ENCODE measurements at places on chromosomes 7 and 10.

GRCh38 chr10:76871697-76872295 lies 765.8 kb downstream of the KCNMA1 start:
- DNase-seq = no peak

- DNase-seq = no peak
Observed at GRCh38 chr7:96723622-96724021, 14.0 kb upstream of the SEM1 start.

DNA sequence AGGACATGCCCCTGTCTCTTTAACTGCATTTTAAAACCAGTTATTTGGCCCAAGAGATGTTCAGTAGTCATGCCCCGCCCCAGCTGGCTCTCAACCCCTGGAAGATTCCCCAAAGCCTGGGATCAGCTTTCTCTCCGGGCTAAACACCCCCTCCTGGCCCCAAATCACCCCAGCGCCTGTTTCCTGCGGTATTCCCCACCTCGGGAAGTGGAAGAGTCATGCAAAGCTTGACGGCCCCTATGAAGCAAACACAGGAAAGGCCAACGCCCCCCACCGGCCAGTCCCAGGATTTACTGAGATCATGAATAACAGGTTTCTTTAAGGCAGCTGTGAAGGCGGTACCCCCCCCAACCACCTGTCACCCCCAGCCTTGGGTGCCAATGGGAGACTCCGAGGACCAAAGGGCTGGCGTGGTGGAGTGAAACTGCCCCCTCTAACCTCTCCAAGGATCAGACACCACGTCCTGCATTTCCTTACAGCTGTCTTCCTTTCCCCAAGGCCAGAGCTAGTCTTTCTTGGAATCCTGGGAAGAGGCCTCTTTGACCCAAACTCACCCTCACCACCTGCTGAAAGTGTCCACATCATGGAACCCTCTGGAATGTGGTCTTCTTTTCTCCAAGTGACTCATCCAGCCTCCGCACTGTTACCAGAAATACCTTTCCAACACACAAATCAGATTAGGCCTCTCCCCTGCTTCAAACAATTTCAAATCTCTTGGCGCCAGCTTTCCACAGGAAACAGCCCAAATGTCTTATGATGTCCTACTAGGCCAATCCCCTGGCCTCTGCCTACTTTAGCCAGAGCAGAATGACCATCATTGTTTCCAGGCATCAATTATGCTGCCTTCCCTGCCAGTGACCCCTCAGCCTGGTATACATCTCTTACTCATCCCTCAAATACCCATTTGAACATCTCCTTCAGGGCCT lies 301.5 kb downstream of the ZEB1 start:
- DNase-seq = no peak

DNA sequence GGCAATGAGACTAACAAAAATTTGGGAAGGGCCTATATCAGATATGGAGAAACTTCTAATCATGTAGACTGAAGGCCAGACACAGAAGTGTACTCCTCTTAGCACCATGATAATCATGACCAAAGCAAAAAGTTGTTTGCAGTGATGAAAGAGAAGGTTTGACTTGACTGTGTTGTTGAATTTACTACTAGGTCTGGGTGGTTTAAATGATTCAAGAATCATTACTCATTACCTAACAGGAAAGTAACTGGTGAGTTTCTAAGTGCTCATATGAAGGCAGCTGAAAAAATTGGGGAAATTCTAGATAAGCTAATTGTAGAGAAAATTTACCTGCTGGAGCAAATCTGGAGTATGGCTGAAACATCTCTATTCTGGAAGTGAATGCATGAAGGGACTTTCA lies 451.5 kb upstream of the SORCS1 start:
- DNase-seq = no peak

DNA sequence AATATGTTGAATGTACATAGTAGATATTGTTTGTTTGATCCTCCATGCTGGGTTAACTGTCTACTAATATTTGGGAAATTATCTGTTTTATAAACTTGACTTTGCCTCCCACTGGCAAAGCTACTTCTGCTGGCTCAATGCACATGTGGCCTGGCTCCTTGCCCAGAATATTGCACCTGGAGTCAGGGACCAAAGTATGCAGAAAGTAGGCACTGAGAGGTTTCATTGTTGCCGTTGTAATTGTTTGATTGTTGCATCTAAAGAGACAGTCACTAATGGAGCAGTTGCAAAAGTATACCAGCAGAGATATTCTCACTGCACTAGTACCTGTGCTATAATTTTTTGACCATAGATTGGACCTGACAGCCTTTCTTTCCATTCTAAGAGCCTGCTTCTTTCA lies 137.8 kb upstream of the CNTNAP2 start:
- no peak for DNase-seq

- DNase-seq = no peak
Observed at GRCh38 chr7:95608359-95609173, 12.2 kb upstream of the PDK4 start.

DNA sequence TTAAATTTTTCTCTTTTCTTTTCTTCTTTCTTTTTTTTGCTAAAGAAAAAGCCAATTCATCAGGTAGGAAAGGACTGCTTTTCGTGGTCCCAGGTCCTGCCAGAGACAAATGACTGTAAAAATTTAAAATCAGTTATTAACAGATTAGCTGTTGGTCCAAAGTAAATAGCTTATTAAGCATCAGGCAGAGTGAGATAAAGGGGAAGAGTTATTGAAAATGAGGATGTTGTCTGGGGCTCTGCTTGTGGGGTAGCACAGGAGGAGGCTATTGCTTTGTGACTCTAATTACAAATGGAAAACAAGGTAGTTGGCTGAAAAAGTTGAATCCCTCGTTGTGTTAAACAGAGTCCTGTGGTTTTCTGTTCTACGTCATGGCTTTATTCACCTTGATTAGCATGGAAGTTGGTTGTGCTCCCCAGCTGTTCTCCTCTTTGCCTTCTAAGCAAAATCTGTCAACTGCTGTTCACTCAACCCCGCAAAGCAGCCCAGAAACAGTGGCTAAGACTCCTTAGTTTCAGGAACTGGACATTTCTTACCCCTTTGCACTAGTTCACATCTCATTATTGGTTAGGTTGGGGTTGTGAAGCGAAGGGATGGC lies 128.9 kb downstream of the SNX10 start:
- DNase-seq = no peak

GRCh38 chr10:35882422-35883150 lies 240.5 kb upstream of the FZD8 start:
- DNase-seq = no peak

GRCh38 chr10:19889256-19889655 lies 73.0 kb downstream of the PLXDC2 start:
- no peak for DNase-seq

- DNase-seq = no peak
Observed at GRCh38 chr7:726854-727103, 280 bp downstream of the DNAAF5 start.

Data from stimulated activated CD4-positive, alpha-beta T cell treated with anti-CD3 and anti-CD28 coated beads, Interleukin-4, amount 100 ng/mL, for 4 hours (primary cell).